Cortex of kidney (tissue), 1 donor: ENCODE measurements at places on chromosomes 2 and 18.

DNA sequence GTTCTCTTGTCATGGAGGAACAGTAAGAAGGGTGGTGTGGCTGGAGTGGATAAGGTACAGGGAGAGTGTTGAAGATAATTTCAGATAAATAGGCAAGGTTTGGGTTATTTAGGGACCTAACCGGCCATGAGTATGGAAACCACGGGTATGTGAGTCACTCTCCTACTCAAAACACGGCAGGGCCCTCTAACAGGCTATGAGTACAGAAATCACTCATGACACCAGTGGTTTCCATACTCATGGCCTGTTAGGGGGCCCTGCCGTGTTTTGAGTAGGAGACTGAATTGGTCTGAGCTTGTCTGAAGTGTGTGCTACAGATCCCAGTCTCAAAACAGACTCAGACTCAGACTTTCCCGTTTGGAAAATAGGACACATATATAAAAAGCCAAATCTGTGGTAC is 428.4 kb upstream of the HNMT start:
- no peak for DNase-seq

DNA sequence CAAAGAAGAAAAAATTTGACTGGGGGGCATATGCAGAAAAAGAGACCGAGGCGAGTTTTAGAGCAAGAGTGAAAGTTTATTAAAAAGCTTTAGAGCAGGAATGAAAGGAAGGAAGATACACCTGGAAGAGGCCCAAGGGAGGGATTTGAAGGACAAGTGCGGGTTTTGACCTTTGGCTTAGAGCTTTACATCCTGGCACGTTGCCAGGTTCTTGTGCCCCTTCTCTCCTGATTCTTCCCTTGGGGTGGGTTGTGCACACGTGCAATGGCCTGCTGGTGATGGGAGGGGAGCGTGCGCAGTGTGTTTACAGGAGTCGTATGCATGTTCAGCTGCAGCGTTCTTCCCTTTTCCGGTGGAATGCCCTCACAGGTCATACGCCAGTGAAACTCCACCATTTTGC is 208.8 kb downstream of the NBAS start:
- no peak for DNase-seq

DNA sequence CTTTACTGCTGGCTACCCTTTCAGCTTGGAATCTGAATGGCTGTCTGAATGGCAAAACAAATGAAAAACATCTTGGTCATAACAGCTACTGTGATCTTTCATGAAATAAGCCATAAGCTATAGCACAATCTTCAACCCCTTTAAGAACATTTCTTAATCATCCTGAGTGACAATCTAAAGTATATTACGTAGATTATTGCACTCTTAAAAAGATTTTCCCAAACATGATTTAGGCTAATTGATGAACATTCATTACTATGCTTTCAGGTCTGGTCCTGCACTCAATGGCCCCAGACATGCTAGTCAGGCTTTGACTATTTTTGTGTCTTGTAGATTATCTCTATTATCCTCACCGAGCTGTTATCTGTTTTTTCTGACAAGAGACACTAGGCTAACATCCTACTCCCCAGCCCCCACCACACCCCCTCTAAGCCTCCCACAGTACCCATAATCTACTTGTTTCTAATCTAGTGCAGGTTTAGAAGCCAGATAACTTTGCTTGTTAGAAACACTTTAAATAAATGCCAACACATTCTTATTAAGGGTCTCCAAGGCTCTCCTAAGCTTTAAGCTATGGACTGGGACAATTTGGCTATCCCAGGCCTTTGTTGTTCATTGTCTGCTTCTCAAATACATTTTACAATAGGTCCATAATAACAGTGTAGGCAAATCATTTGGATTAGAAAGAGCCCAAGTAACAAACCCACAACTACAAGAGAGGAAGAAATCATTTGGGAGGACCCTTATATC is 4.2 kb downstream of the SMAD2 start:
- DNase-seq: no peak

DNA sequence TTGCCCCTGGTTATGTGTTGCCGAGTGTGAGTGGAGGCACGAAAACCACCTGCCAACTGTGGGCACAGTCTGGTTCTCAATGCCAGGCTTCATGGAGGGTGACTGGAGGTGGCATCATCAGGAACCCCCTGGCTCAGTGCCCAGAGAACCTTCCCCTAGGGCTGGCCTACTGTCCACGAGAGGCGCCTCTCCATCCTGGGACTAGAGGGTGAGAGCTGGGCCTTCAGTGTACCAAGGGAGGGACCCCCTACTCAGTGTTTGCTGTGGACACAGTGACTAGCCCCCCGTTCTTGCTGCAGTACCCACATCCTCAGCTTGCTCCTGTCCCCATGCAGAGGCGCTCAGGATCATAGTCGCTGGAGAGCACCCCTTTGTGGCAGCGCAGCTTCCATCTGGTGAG is 202.6 kb downstream of the HDAC4 start:
- no peak for DNase-seq

DNA sequence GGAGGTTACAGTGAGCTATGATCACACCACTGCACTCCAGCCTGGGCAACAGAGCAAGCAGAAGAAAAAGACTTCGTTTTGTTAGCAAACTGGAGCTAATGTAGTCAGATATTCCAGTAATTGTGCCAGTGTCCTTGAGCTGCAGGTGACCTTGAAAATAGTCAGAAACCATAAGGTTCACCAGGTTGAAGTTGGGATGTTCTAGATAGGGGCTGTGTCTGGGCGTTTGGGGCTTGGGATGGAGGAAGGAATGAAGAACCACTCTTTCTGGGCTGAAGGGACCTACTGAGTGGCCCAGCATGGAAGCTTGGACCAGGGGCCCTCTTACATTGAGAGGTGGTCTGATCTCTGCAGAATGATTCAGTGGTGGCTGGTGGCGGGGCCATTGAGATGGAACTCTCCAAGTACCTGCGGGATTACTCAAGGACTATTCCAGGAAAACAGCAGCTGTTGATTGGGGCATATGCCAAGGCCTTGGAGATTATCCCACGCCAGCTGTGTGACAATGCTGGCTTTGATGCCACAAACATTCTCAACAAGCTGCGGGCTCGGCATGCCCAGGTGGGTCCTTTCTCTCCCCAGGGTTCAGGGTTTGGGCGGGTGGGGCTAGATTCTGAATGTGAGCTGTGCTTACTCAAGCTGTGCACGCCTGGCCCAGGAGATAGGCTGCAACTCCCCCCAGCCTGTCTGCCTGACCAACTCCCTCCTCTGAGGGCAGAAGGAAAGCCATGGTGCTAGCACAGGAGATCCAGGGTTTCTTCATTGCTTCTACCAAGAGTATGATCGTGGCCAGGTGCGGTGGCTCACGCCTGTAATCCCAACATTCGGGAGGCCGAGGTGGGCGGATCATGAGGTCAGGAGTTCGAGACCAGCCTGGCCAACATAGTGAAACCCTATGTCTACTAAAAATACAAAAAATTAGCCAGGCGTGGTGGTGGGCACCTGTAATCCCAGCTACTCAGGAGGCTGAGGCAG is 17.1 kb downstream of the CCT7 start:
- DNase-seq: no peak

- DNase-seq: no peak
Measured at GRCh38 chr18:4511166-4511565, 56.1 kb upstream of the DLGAP1 start.

DNA sequence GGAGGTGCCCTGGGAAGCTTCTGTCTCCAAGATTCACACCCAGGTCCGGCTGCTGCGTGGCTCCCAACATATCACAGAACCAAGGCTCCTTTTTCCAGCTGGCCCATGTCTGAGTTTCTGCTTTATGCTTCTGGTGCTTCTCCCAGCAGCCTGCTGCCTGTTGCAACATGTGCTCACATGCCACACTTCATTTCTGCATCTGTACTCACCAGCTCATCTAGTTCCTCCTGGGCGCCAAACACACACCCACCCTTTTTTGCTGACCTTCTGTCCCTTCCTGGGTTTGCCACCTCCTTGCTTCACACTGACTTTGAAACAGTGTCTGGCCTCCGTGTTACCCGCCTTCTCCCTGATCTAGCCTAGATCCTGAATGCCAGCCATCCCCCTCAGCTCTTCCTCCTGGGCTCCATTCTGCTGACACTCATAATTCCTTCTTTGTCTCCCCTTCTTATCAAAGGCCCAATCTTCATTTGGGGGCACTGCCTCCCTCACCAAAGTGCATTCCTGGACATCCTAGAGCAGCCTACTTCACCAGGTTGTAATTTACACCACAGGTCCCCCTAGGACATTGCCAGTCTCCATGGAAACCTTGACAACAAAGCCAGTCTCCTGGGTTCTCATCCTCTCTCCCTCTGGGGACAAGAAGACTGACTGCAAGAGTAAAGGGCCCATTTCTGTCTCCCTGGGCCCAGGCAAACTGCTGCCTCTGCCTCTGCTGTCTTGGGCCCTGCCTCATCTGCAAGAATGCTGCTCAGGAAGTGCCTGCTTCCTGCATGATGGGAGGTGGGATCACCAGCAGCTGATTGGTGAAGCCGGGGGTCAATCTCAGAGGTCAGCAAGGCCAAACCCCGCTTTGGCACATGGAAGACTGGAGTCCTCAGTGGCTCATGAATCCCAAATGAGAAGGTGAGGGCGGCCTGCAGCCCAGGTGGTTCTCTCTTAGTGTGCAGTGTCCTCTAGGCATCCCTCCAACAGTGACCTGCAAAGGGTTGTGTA is 13.9 kb upstream of the PROM2 start:
- DNase-seq: no peak

- no peak for DNase-seq
Measured at GRCh38 chr2:26196683-26197418, 24.0 kb downstream of the GAREM2 start.

- DNase-seq: no peak
Measured at GRCh38 chr2:56239437-56239836, 55.6 kb downstream of the CCDC85A start.

DNA sequence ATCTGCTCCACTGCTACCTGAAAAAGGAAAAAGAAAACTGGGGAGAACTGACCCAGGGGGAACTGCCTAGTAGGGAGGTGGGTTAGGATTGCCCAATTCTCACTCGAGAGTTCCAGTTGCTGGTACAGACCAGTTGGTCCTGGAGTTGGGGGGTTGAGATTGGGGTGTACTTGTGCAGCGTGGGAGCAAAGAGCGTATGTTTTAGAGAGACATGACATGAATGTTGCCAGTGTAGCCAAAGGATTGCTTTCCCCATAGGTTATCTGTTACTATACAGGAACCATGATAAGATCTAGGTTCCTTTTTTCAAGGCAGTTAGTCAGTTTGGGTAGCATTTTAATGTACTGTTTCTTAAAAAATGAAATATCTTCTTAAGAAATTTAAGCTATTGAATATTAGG is 68.6 kb downstream of the APLF start:
- no peak for DNase-seq

- DNase-seq: no peak
Measured at GRCh38 chr2:9811679-9812511, 31.4 kb upstream of the TAF1B start.

DNA sequence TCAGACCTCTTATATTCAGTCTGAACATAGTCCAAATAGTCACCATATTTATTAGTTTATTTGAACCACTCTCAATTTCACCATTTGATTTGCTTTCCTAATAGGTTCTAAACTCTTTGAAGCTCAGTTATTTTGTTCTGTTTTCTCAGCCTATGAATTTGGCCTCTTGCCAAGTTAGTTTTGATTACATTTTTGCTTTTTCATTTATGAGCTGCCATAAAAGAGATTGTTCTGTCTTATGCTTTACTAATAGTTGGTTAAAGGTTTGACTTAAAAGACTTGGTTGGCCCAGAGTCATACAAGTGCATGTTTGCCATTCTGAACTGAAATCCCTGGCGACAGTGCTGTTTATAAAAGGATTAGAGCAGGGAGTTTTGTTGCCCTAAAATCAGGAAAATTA is 85.9 kb upstream of the RANBP2 start:
- no peak for DNase-seq

DNA sequence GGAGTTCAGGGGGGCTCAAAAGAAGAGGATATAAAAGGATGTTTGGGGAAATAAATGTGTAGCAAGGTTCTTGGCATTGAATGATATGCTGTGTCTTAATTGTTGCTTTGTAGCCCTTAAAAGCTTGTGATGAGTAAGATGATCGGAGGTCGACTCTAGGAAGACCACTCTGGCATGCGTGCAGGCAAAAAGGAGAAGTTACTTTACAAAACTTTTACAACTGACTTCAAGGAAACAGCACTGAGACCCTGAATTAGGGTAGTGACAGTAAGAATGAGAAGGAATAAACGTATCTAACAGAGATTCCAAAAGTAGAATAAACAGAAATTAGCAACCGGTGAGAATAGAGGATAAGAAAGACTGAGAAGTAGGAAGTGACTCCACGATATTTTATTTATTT is 228.7 kb upstream of the TANK start:
- DNase-seq: no peak

GRCh38 chr2:157460897-157461296 is 17.0 kb upstream of the CYTIP start:
- no peak for DNase-seq

- no peak for DNase-seq
Measured at GRCh38 chr18:7479756-7480155, 87.4 kb upstream of the PTPRM start.

DNA sequence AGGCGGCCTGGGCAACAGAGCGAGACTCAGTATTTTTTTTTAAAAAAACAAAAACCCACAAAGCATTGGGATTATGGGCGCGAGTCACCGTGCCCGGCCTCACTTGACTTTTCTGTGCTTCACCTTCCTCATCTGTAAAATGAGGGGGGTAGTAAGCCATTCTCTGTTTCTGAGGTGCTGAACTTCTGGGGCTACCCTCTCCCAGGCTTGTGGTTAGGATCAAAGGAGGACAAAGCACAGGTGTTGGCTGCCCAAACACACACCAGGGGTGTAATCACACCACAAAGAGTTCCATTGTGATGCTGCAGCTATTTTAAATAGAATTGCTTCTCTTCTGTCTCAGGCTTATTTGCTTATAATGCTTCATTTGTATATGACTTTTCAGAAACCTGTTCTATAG is 35.8 kb upstream of the INHBB start:
- DNase-seq: no peak

DNA sequence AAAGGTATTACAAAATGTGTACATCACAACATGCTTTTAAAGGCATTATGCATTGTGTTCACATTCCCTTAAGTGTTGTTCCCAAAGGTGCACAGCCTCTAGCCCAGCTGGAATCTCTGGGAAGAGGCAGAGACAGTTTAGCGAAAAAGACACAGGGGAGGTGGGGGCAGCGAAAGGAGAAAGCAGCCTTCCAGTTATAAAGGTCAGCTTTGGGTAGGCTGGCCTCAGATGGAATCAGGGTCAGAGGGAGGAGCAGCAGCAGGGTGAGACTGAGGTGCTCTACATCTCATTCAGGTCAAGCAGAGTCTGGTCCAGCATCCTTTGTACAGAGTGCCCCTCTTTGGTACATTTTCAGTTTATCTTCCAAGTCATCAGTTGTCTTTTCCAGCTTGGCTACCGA is 68.6 kb downstream of the ASXL2 start:
- DNase-seq: no peak
